ENCODE measurements at places on chromosomes 2 and 18. TPM values are rescaled to one million over a fixed set of nuclear protein-coding genes. Genes with fewer than 3 reads are reported as not detected.

- H3K4me3 ChIP-seq: no peak overlapping the region
- H3K27me3 ChIP-seq: no peaks in the 10 kb centered on the region
- H3K4me1 ChIP-seq: no peaks in the 10 kb centered on the region
- no peak for DNase-seq
- no peaks in the 10 kb centered on the region for H3K36me3 ChIP-seq
Observed at GRCh38 chr2:62723253-62723652, 17.7 kb downstream of the EHBP1 start.

GRCh38 chr2:43225093-43225787, 1.2 kb downstream of the ZFP36L2 start:
- H3K27me3 ChIP-seq: no peaks in the 10 kb centered on the region
- H3K4me3 ChIP-seq: peak overlapping the region; percentile 99
- H3K36me3 ChIP-seq: peaks cover 31% of the 10 kb centered on the region
- no peak for DNase-seq
- peaks cover 25% of the 10 kb centered on the region for H3K4me1 ChIP-seq

DNA sequence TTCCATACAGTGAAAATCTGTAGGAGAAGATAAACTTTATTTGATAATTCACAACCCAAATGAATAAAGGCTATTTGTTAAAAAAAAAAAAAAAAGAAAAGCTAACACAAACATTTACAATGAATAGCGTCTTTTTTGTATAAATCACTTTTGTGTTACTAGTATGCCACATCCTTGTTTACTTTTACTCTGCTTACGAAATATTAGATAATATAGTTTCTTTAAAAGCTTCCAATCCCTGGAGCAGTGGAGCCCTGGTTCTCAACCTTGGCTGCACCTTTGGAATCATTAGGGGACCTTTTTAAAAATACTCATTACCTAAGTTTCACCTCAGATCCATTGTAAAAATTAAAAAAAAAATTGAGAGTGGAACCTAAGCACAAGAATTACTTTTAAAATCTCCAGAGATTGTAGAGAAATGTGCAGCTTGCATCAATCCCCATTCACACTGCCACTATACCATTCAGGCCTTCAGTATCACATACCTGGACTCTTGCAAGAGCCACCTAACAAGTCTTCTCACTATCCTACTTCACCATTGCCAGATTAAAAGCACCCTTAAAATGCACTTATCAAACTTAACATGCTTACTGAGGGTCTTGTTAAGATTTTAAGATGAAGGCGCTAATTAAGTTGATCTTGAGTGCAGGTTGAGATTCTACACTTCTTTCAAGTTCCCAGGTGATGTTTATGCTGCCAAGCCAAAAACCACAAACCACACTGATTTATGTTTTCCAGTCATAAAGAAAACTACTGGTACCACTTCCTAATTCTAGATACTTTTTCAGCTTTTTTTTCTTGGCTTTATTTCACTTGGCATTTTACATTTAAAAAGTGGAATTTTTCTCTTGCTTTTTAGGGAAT, 59.7 kb upstream of the ZC3H15 start:
- peaks cover 27% of the 10 kb centered on the region for H3K4me1 ChIP-seq
- H3K27me3 ChIP-seq: no peaks in the 10 kb centered on the region
- no peak for DNase-seq
- H3K27ac ChIP-seq: peak overlapping the region; percentile 69

DNA sequence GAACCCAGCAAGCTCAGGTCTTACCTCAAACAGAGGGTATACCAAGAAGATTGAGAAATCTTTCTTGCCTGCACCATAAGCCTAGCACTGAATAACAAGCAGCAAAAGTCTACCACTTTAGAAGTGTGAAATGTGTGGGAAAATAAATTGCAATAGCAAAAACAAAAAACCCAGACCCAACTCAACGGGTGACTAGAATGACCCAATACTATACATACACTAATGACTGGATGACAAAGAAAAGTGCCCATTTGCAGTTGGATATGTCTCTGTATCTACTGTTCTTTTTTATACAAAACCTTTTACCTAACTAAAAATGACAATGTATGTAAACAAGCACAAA, 950.6 kb downstream of the TRIB2 start:
- no peaks in the 10 kb centered on the region for H3K36me3 ChIP-seq
- H3K4me1 ChIP-seq: no peaks in the 10 kb centered on the region
- H3K27me3 ChIP-seq: no peaks in the 10 kb centered on the region
- no peak overlapping the region for H3K4me3 ChIP-seq

GRCh38 chr2:166957686-166958085, 69.4 kb downstream of the XIRP2 start:
- DNase-seq: peak; percentile 56
- H3K36me3 ChIP-seq: no peaks in the 10 kb centered on the region
- peaks cover 2% of the 10 kb centered on the region for H3K4me1 ChIP-seq
- H3K27ac ChIP-seq: no peak overlapping the region

- DNase-seq: peak; percentile 29
- no peak overlapping the region for H3K4me3 ChIP-seq
- no peak overlapping the region for H3K27ac ChIP-seq
- H3K27me3 ChIP-seq: no peaks in the 10 kb centered on the region
Observed at GRCh38 chr2:72993147-72993932, 76.0 kb downstream of the EMX1 start.

GRCh38 chr2:225466891-225467604, 67.5 kb downstream of the NYAP2 start:
- no peak overlapping the region for H3K4me3 ChIP-seq
- no peak for DNase-seq
- H3K27me3 ChIP-seq: peaks cover 10% of the 10 kb centered on the region
- H3K36me3 ChIP-seq: no peaks in the 10 kb centered on the region

GRCh38 chr2:64601034-64601754, 52.5 kb downstream of the SERTAD2 start:
- H3K27ac ChIP-seq: peak overlapping the region; percentile 69
- H3K36me3 ChIP-seq: no peaks in the 10 kb centered on the region
- peak; percentile 69 for DNase-seq
- H3K27me3 ChIP-seq: no peaks in the 10 kb centered on the region
- H3K4me1 ChIP-seq: peaks cover 40% of the 10 kb centered on the region
- no peak overlapping the region for H3K4me3 ChIP-seq

Gene MZT2A
- 70.5 TPM for polyA plus RNA-seq

Gene DNAJC5G
- 0.19 TPM for polyA plus RNA-seq

Gene HOXD1
- 2.6 TPM for polyA plus RNA-seq

DNA sequence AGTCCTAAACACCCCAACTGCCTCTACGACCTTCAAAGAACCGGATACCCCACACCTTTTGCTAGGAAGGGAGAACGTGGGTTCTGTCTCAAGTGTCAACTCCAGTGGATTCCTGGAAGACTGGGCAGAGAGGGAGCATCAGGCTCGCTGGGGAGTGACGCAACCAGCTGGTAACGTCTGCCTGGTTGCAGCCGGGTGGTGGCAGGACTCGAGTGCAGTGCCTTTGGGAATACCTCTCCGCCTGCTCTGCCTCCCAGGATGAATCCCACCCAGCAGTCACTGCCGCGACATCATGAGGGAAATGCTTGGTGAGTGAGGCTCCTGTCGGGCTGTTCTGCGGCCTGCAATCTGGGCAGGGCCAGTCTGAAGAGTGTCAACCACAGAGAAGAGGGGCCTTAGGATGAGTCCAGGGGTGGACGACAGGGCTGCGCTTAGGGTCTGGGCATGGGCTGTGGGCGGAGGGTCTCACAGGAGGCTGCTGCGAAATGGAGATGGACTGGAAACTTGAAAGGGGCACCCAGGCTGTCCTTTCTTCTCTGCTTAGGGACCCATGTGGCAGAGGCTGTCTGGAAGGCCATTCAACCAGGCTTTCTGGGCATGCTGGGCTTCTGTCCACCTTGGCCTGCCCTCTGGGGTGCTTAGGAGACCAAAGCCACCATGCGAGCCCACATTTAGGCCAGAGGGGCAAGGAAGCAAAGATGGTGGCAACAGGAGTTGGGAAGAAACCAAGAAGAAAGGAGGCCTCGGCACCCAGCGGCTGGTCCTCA, 12.9 kb downstream of the GPR17 start:
- peaks cover 15% of the 10 kb centered on the region for H3K27me3 ChIP-seq
- no peaks in the 10 kb centered on the region for H3K36me3 ChIP-seq
- H3K4me3 ChIP-seq: no peak overlapping the region
- no peak for DNase-seq
- no peak overlapping the region for H3K27ac ChIP-seq

- H3K27ac ChIP-seq: no peak overlapping the region
- peaks cover 1% of the 10 kb centered on the region for H3K4me1 ChIP-seq
- no peaks in the 10 kb centered on the region for H3K27me3 ChIP-seq
- no peaks in the 10 kb centered on the region for H3K36me3 ChIP-seq
Observed at GRCh38 chr18:13573750-13574149, 152.6 kb downstream of the FAM210A start.

DNA sequence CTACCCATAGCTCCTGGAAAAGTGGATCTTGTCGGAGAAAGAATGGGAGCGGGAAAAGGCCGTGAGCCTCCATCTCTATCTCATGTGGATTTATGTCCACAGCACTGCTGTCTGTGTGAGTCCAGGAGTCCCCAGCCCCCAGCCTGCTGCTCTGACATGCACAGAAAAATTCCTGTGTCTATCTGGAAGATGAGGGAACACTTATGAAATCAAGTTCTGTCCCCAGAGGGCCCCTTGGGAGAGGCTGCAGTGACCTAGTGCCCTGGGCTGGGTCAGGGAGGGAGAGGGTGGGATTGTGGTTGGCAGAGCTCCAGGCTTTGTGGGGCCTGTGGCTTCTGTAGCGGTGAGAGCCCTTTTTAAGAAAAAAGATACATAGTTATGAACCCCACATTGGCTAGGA, 37.6 kb downstream of the HJURP start:
- no peaks in the 10 kb centered on the region for H3K27me3 ChIP-seq
- peak; percentile 82 for DNase-seq
- peak overlapping the region; percentile 58 for H3K27ac ChIP-seq
- H3K36me3 ChIP-seq: no peaks in the 10 kb centered on the region
- peaks cover 24% of the 10 kb centered on the region for H3K4me1 ChIP-seq

Gene TEX44
- not detected for polyA plus RNA-seq

DNA sequence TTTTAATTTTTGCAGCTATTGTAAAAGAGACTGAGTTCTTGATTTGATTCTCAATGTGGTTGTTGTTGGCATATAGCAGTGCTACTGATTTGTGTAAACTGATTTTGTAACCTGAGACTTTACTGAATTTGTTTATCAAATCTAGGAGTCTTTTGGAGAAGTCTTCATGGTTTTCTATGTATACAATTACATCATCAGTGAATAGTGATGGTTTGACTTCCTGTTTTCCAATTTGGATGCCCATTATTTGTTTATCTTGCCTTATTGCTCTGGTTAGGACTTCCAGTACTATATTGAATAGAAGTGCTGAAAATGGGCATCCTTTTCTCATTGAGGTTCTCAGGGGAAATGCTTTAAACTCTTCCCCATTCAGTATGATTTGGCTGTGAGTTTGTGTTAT, 99.7 kb downstream of the GULP1 start:
- H3K27me3 ChIP-seq: no peaks in the 10 kb centered on the region
- no peaks in the 10 kb centered on the region for H3K4me1 ChIP-seq
- H3K4me3 ChIP-seq: no peak overlapping the region
- no peak overlapping the region for H3K27ac ChIP-seq
- no peak for DNase-seq

DNA sequence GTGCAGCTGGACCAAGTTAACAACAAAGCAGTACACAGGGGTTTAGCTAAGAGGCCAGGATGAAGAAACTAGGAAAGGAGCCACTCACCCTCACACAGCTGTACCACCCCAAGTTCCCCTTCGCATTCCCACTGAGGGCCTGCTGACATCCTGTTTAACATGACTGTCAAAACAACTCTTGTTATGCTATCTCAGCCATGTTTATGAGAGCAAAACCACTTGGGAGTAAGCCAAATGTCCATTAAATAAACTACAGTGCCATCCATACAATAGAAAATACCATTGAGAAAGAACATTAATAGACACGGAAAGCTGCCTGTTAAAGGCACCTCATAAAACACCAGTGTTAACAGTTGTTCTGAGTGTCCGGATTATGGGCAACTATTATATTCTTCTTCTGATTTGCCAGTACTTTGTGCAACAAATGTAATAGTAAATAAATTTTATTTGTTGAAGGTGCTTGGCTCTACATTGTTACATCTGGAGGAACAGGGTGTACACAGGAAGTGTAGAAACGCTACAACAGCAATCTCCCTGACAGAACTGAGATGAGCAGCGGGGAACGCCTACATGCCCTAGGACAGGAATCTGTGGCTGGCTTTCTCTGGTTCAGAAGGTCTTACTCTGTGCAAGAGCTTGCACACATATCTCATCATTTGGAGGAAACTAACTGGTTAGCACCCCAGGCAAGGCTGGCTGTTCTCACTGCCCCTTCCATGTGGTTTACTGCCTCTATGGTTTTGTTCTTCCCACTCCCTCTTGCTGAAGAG, 85.6 kb downstream of the EHD3 start:
- H3K36me3 ChIP-seq: peaks cover 3% of the 10 kb centered on the region
- H3K4me3 ChIP-seq: no peak overlapping the region
- H3K27me3 ChIP-seq: no peaks in the 10 kb centered on the region
- no peak for DNase-seq
- peaks cover 3% of the 10 kb centered on the region for H3K4me1 ChIP-seq
- H3K27ac ChIP-seq: no peak overlapping the region

Gene ANKRD44
- polyA plus RNA-seq: 8.4 TPM

- no peak for DNase-seq
- H3K36me3 ChIP-seq: no peaks in the 10 kb centered on the region
- H3K27ac ChIP-seq: no peak overlapping the region
- H3K4me3 ChIP-seq: no peak overlapping the region
- H3K27me3 ChIP-seq: no peaks in the 10 kb centered on the region
Observed at GRCh38 chr2:154350911-154351310, 347.6 kb upstream of the KCNJ3 start.

DNA sequence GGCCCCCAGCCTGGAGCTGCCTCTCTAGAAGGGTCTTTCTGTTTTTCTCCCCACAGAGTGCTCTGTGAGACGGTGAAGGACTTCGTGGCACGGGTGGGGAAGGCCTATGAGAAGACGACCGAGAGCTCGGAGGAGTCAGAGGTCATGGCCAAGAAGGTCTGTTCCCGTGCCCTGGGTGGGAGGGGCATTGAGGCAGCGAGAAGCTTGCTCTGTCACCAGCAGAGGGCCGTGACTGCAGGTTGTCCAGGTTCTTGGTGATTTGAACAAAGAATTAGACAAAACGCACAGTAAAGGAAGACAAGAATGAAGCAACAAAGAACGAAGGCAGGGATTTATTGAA, 93.9 kb downstream of the DGKD start:
- no peaks in the 10 kb centered on the region for H3K27me3 ChIP-seq
- no peak overlapping the region for H3K4me3 ChIP-seq
- no peaks in the 10 kb centered on the region for H3K4me1 ChIP-seq

- DNase-seq: no peak
- no peaks in the 10 kb centered on the region for H3K27me3 ChIP-seq
- H3K4me3 ChIP-seq: no peak overlapping the region
Observed at GRCh38 chr2:192377173-192377572, 182.4 kb upstream of the TMEFF2 start.

Gene SOCS6
- 37.3 TPM for polyA plus RNA-seq

DNA sequence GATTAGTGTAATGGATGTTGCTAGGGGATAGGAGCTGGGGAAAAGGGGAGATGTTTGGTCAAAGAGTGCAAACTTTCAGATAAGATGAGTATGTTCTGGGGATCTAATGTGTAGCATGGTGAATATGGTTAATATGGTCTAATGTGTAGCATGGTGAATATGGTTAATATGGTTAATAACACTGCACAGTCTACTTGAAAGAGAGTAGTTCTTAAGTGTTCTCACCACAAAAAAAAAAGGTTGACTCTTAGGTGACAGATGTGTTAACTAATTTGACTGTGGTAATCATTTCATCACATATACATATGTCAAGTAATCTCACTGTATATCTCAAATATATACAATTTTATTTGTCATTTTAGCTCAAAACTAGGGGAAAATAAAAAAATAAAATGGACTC, 121.3 kb upstream of the CD226 start:
- H3K27me3 ChIP-seq: no peaks in the 10 kb centered on the region
- no peak for DNase-seq
- H3K4me3 ChIP-seq: no peak overlapping the region
- no peaks in the 10 kb centered on the region for H3K36me3 ChIP-seq
- peaks cover 4% of the 10 kb centered on the region for H3K4me1 ChIP-seq

- DNase-seq: no peak
- H3K27ac ChIP-seq: no peak overlapping the region
- peaks cover 2% of the 10 kb centered on the region for H3K27me3 ChIP-seq
- no peak overlapping the region for H3K4me3 ChIP-seq
Observed at GRCh38 chr2:176446718-176447414, 177.6 kb downstream of the MTX2 start.

Data from large intestine (tissue), 12 donors.